ENCODE measurements at places on chromosomes 7 and 10. TPM values are rescaled to one million over a fixed set of nuclear protein-coding genes. Genes with fewer than 3 reads are reported as not detected.

Gene CPED1
- total RNA-seq = 9.6 TPM

- DNase-seq = peak; percentile 55
Measured at GRCh38 chr7:12389089-12389700, 14.5 kb downstream of the VWDE start.

DNA sequence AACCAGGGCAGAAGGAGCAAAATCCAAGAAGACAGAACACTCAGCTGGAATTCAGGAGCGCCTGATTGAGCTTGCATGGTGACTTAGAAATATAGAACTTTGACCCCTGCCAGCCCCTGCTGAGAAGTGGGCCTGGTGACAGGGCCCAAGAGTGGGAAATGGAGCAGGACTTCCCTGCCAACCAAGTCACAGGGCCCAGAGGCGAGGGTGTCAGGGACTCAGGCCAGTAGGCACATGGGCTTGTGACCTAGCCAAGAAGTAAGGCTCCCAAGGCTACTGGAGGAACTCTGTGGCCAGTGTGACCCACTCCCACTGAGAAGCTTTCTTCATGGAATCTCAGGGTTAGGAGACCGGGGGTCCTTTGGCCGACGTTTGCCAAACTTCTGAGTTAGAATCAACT lies 31.9 kb downstream of the LRRC20 start:
- DNase-seq = no peak

DNA sequence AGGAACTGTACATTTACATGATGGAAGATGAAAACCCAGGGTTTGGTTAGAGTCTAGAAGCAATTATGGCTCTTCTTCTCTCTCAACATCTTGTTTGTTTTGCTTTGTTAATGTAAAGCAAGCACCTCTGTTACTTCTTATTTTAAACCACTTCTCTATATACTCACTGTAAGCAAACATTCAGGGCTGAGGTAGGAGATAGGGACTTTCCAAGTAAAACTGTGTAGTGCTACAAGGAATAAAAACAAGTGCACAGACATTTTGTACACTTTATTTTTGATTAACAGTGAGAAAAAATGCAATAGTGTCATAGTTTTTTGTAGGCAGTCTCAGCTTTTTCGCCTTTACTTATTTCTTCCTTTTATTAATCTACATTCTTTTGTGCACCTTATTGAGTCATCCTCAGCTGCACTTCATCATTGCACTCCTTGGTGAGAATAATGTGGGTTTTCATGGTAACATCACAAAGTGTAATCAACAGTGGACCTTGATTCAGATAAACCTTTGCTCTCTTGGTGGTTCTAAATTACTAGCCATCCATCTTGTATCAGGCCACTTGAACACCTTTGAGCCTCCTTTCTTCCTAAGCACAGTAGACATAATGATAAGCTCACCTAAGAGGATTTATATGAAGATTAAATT lies 52.9 kb downstream of the ELMO1 start:
- DNase-seq = no peak

- DNase-seq = no peak
Measured at GRCh38 chr7:116317907-116318306, 107.6 kb downstream of the TES start.

Gene ST8SIA6
- total RNA-seq = 4.5 TPM

Gene ITGA8
- total RNA-seq = 10.0 TPM

GRCh38 chr10:32205670-32206069 lies 141.3 kb downstream of the EPC1 start:
- DNase-seq = no peak

Gene MEIG1
- total RNA-seq = 3.2 TPM

DNA sequence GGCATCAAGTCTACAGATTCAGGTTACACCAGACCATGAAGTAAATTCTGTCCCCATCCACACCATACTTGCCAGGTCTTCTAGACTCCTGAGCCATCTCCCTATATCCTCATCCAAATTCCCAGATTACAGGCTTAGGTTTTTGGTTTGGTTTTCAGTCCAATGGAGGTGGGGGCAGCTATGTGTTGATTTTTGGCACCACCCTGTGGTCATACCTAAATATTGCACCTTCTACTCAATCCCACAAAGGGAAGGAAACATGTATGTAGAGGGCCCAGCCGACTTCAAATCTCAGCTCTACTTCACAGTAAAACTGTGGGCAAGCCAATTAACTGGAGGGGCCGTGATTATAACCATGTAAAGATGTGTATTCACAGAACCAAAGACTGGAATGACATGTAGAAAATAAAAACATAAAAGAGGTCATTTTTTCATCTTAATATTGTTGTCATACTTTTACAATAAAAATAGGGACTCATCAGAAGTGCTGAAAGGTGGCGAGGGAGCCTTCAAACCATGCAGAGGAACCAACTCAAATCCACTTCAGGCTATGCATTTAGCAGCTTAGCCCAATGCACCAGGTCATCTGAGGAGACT lies 19.8 kb downstream of the ERCC6 start:
- DNase-seq = no peak

GRCh38 chr10:106820579-106820978 lies 343.9 kb downstream of the SORCS1 start:
- no peak for DNase-seq

Gene CNNM1
- total RNA-seq = 30.0 TPM

DNA sequence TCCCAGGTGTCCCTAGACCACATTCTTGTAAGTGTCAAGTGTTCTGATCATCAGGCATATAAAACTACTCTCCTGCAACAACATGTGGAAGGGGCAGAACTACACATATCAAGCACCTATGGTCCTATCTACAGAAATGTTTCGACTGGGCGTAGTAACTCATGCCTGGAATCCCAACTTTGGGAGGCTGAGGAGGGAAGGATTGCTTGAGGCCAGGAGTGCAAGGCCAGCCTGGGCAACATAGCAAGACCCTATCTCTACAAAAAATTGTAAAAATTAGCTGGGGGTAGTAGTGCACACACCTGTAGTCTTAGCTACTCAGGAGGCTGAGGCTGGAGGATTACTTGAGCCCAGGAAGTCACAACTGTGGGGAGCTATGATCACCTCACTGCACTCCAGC lies 244.2 kb downstream of the PARD3 start:
- no peak for DNase-seq

DNA sequence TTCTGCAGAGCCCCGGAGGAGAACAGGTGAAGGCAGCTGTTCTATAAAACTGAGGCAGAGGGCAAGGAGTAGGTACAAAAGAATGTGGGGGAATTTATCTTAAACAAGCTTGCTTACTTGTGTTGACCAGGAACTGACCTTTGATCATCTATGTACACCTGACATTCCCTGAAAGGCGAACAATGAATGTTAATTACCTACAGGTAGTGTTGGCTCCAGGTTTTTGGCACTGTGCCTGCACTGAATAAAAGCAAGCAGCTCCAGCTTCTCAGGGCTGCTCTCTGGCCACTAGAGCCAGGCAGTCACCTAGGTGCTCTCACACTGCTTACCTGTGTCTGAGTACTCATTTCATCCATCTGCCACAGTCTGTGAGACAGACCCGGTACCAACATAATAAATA lies 87.0 kb downstream of the RAPGEF5 start:
- no peak for DNase-seq

GRCh38 chr7:43781726-43782607 lies 23.5 kb downstream of the BLVRA start:
- no peak for DNase-seq

Measured in dorsolateral prefrontal cortex (tissue), 122 donors.